Glutamatergic neuron (in vitro differentiated cells): ENCODE measurements at places on chromosomes 4 and X. TPM values are rescaled to one million over a fixed set of nuclear protein-coding genes. Genes with fewer than 3 reads are reported as not detected.

DCTD gene
- total RNA-seq = 44.5 TPM

PDZD4 gene
- 41.8 TPM for total RNA-seq

UCP1 gene
- not detected for total RNA-seq

PRMT9 gene
- total RNA-seq = 8.9 TPM

NWD2 gene
- 0.17 TPM for total RNA-seq

RASSF6 gene
- total RNA-seq = not detected

MAGEA2 gene
- total RNA-seq = 2.7 TPM

TREX2 gene
- total RNA-seq = 0.29 TPM

RPL39 gene
- total RNA-seq = 1,088 TPM

CLDN22 gene
- not detected for total RNA-seq

IL3RA gene
- not detected for total RNA-seq

GPR119 gene
- not detected for total RNA-seq

DCAF8L2 gene
- not detected for total RNA-seq

TMEM150C gene
- total RNA-seq = 5.1 TPM

ADH1B gene
- total RNA-seq = not detected

SUPT20HL2 gene
- total RNA-seq = 0.22 TPM

RBMX2 gene
- total RNA-seq = 24.3 TPM

UGDH gene
- total RNA-seq = 32.3 TPM

PPP2R2C gene
- 9.4 TPM for total RNA-seq

ZNF718 gene
- 10.7 TPM for total RNA-seq

GPC4 gene
- total RNA-seq = 32.8 TPM

GYPE gene
- total RNA-seq = not detected

ACSL4 gene
- total RNA-seq = 77.9 TPM

PRKX gene
- 64.3 TPM for total RNA-seq

TCEAL9 gene
- 27.0 TPM for total RNA-seq

ATP1B4 gene
- not detected for total RNA-seq

TEC gene
- 0.37 TPM for total RNA-seq

GLRA3 gene
- not detected for total RNA-seq

SPIN4 gene
- 5.5 TPM for total RNA-seq

DCAF12L2 gene
- total RNA-seq = 0.51 TPM

MTTP gene
- total RNA-seq = not detected

CFI gene
- not detected for total RNA-seq

HPGDS gene
- total RNA-seq = not detected

DCAF4L1 gene
- 0.17 TPM for total RNA-seq

CCNB3 gene
- total RNA-seq = 0.66 TPM

MGARP gene
- 0.69 TPM for total RNA-seq

RHOXF1 gene
- 0.98 TPM for total RNA-seq

PPEF1 gene
- 3.9 TPM for total RNA-seq

COMMD8 gene
- 8.2 TPM for total RNA-seq

SLC4A4 gene
- total RNA-seq = 0.86 TPM

IL2 gene
- total RNA-seq = not detected

VEGFC gene
- not detected for total RNA-seq

HSFX4 gene
- not detected for total RNA-seq

TASL gene
- total RNA-seq = not detected

LNX1 gene
- total RNA-seq = 0.10 TPM
